ENCODE measurements at places on chromosomes 7 and 10. TPM values are rescaled to one million over a fixed set of nuclear protein-coding genes. Genes with fewer than 3 reads are reported as not detected.

CFTR gene
- polyA plus RNA-seq, result 0.16 TPM

- DNase-seq, result no peak
These were observed 9.3 kb downstream of the ADD3 start for GRCh38 chr10:110017052-110017451.

DNA sequence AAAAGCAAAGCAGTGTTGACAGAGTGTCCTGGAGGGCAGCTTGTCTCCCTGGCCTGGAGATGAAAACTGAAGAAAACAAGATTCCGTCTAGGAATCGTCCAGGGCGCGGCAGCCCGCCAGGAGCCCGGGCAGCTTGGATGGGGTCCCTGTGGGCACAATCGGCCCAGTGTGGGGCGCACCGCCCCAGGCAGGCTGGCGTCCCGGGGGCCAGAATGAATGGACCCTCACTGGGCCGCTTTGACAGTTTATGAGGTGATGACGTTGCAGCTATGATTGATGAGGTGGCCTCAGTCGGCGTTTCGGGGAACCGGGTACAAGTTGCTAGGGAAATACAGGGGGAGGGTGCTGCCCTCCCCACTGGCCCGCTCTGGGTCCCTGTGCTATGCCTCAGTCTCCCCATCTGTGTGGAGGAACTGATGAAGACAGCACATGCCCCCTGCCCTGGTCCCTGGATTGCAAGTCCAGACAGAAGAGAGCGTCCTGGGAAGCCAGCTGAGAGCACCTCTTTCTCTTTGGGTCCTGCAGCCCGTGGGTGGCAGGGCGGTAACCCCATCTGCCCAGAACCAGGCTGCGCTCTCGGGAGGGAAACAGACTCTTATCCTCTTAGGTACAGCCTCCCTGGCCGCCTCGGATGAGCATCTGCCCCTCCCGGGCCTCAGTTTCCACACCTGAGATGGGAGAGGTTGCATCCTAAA, 131.3 kb downstream of the LHPP start:
- DNase-seq, result no peak

DNA sequence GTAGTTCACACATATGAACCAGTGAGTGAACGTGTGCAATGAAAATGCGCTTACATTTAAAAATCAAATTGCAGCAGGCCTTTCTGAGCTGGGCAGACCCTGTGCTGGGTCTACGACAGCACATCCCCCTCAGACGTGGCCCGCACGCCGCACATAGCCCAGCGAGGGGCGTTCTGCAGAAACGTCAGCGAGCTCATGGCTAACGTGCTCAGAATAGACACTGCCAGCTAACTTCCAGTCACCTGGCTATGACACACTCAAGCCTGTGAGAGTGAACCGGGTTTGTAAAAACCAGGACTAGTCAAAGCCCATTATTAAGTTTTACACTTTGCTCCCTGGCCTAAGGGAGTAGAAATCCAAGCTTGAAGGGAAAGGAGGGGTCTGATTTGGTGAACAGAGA, 108.1 kb upstream of the INSIG1 start:
- DNase-seq, result no peak

- DNase-seq, result no peak
These were observed 111.6 kb downstream of the ARHGAP22 start for GRCh38 chr10:48493083-48493871.

All from AG04450 (cell line).